SK-MEL-5 (cell line): ENCODE measurements at places on chromosomes 2 and 18. TPM values are rescaled to one million over a fixed set of nuclear protein-coding genes. Genes with fewer than 3 reads are reported as not detected.

DNA sequence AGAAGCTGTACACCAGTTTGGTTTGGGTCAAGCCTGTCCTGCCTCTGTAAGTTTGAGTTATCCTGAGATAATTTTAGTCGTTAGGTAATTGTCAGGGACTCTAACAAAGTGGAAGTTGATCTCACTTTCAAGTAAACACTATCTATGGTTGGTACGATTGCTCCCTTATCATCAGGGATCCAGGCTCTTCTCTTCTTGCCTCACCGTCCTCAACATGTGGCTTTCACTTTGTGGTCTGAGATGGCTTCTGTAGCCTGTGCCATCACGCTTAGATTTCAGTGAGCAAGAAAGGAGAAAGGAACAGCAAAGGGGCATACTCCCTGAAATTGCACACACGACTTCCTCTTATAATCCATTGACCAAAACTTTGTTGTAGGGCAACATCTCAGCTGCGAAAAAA lies 115.6 kb downstream of the CTAGE1 start:
- no peak for DNase-seq

The XDH gene
- 0.05 TPM in 1 of 2 replicates, not detected in the other for total RNA-seq

The ABCG8 gene
- not detected in 2 replicates for total RNA-seq

The AQP12B gene
- not detected in 2 replicates for total RNA-seq

DNA sequence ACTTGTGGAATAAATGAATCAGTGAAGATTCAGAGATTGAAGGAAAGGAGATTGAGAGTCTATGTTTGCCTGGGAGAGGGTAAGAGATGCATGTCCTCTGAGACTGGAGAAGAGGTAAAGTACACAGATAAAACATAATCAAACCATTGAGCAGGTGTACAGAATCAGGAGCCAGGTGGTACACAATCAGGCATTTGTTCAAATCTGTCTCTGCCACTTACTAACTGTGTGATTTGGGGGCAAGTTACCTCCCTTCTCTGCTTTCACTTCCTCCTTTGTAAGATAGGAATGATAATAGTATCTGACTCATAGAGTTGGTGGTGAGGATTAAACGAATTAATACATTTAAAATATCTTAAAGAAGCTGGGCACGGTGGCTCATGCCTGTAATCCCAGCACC lies 94.0 kb downstream of the CDK15 start:
- no peak for DNase-seq

- peak; percentile 42 for DNase-seq
Observed at GRCh38 chr2:170155022-170155722, 22.8 kb upstream of the MYO3B start.

DNA sequence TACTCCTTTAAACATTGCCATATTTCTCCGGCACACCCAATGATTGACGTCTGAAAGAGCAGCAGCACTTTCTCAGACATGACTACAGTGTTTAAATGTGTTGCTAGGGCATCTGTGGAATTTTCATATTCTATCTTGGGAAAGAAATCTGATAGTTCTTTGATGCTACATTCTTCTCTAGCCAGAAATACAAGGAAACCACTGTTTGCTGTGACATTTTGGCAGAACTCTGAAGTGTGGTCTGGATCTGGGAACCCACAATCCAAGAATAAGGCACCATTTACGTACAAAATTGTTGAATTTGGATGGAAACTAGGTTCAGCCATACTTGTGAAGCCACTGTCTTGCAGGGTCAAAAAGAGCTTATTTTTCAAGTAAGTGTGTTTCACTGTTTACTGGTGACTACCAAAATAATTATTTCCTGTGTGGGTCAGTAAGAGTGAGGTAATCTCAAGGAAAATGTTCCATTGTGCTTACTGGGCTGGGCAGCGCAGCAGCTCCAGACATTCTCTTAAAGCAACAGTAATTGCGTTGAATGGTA lies 21.3 kb upstream of the CD28 start:
- peak; percentile 97 for DNase-seq

The PLEK gene
- not detected in 2 replicates for total RNA-seq

The PLEKHH2 gene
- total RNA-seq = 17.6 and 20.9 TPM in 2 replicates

The CNGA3 gene
- not detected in 2 replicates for total RNA-seq

GRCh38 chr2:233185330-233185729 lies 66.1 kb upstream of the ATG16L1 start:
- DNase-seq = no peak

DNA sequence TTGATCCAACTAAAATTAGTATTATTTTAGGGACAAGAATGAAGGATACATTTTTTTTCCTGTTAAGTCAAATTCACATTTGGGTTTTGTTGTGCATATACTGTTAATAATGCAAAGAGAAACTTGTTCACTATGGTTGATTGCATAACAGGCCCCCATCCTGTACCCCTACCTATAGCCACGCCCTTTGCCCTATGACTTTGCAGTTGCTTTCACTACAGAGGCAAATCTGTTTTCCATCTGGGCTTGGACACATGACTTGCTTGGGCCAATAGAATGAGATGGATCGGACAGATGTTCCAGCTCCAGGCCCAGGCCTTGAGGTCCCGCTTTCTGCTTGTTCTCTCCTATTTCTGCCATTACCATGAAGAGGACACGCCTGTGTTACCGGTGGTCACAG lies 278.5 kb upstream of the HNRNPA3 start:
- DNase-seq = no peak

- DNase-seq = no peak
Observed at GRCh38 chr2:80117401-80117800, 187.2 kb downstream of the LRRTM1 start.

The TUBA3E gene
- not detected in 2 replicates for total RNA-seq

The EPHA4 gene
- 42.4 and 59.8 TPM in 2 replicates for total RNA-seq

- no peak for DNase-seq
Observed at GRCh38 chr2:70765507-70765906, 2.5 kb downstream of the ADD2 start.

DNA sequence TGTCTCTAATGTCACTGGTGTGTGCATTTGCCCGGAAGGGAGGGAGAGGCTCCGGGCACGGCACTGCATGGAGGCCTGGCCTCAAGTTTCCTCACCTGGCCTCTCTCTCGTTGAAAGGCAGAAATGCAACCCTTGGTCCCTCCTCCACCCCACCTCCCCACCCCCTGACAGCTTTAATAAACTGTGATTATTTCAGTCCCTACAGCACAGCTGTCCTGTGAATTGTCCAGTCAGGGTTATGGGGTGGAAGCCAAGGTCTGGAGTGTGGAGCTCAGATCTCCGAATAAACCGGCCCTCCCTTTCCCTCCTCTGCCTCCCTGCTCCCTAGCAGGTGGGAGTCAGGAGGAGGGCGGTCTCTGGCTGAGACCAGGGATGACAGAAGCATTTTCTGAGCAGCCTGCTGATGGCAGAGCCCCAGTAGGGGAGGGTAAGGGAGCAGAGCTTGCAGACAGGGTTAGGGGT lies 199.2 kb upstream of the SMAD2 start:
- DNase-seq = no peak

The FBXO48 gene
- 0.83 and 1.2 TPM in 2 replicates for total RNA-seq

GRCh38 chr2:85064927-85065577 lies 68.1 kb upstream of the TCF7L1 start:
- DNase-seq = no peak

- DNase-seq = no peak
Observed at GRCh38 chr2:10179422-10179821, 56.9 kb downstream of the RRM2 start.

The CAPN14 gene
- total RNA-seq = 0.24 and 0.42 TPM in 2 replicates

The HRH4 gene
- not detected in 2 replicates for total RNA-seq

DNA sequence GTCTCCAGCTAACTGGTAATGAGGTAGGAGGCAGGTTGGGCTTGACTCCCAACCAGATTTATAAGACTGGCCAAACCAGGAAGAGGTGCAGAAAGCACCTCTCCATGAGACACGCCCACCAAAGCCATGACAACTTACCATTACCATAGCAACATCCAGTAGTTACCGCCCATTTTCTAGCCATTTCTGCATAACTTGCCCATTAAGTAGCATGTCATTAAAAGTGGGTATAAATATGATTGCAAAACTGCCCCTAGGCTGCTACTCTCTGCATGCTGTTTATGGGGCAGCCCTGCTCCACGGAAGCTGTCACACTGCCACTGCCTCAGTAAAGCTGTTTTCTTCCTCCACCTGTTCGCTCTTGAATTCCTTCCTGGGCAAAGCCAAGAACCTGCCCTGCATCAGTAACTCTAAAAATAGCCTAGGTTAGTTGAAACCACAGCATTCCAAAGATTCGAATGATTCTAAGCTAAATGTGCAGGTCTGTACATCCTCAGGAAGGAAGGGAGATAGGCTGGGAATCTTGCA lies 131.9 kb downstream of the ATL2 start:
- no peak for DNase-seq

DNA sequence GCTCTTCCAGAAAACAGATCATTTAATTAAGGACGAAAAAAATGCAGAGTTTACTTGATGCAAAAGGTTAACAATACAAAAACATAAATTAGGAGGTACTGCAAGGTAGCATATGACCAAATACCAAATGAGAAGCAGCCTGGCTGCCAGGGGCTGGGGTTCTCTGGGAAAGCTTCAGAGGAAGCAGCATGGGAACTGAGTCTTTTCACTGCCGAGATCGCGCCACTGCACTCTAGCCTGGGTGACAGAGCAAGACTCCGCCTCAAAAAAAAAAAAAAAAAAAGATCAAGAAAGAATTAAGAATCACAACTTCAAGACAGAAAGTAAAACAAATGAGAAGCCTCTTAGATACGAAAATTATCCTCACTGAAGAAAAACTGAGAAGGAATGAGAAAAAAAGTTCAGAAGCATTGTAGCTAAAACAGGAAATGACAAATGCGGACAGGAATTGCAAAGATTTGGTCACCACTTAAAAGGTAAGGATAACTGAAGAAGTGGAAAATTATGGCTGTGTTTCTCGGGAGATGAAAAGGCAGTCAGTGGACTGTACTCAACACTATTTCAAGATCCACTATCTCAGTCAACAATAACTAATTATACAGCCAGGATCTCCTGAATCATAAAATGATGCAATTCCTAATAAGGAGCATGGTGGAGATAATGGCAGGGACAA lies 4.3 kb downstream of the SEPTIN10 start:
- DNase-seq = no peak

DNA sequence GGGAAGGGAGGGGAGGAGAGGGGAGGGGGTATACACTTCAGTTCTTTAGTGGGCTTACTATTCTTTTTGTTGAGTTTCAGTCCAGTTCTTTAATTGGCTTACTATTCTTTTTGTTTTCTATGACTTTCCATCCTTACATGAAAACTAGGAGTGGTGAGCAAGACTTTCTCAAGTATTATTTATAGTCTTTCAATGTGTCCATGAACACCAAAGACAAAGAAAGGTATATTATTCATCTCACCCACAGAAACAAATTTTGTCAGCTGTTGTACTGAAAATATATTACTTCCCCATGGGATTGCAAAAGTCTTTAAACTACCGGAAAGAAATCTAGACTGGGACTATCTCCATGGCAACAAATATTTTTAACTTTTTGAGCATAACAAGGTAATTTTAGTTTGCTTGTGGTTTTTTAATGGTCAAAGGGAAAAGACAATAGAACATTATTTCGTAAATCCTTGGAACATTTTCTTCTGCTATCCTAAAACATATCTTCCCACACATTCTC lies 17.6 kb downstream of the ADAM17 start:
- peak; percentile 59 for DNase-seq

DNA sequence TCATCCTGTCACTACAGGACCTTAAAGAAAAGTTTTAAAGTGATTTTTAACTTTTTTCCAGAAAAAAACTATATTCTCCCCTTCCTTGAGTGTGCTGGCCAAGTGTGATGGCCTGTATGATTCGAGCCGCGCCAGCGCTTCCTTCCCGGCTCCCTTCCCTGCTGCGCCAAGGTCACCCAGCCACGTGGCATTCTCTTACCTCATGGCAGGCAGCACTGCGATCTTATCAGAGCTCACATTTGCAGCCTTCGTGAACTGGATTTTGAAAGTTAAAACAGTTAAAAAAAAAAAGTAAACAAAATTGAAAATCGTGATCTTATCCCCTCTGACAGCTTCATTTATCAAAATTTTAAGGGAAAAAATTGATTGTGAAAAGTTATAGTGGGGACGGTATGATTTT lies 279.8 kb downstream of the PTGR3 start:
- no peak for DNase-seq

GRCh38 chr2:124838406-124838805 lies 813.3 kb downstream of the CNTNAP5 start:
- DNase-seq = no peak

GRCh38 chr2:68428746-68429145 lies 38.3 kb downstream of the FBXO48 start:
- no peak for DNase-seq

DNA sequence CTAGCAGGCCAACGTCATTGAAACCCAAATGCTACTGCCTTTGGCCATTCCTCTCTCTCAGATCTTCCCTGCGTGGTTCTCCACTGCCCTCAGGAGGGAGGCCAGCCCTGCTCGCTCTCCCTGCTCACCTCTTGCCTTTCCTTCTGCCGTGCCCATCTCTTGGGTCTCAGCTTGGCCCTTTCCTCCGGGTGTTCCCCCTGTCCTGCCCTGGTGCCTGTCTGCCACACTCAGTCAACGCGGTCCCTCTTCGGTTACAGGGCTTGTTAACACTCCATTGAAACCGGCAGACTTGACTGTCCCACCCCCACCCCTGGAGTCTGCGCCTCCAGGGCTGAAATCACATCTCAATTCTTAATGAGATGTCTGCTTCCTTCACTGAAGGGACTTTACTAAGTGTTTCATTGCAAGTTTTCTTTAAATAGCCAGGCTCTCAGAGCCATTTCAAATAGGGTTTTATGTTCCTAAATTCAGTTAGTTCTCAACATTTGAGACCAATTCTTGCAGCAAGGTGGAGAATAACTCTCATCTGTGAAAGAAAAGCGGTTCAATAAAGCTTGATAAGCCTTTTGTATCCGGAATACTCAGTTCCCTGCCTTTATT lies 237.6 kb downstream of the DYSF start:
- no peak for DNase-seq

The TMEM169 gene
- total RNA-seq = 0.16 and 0.67 TPM in 2 replicates

DNA sequence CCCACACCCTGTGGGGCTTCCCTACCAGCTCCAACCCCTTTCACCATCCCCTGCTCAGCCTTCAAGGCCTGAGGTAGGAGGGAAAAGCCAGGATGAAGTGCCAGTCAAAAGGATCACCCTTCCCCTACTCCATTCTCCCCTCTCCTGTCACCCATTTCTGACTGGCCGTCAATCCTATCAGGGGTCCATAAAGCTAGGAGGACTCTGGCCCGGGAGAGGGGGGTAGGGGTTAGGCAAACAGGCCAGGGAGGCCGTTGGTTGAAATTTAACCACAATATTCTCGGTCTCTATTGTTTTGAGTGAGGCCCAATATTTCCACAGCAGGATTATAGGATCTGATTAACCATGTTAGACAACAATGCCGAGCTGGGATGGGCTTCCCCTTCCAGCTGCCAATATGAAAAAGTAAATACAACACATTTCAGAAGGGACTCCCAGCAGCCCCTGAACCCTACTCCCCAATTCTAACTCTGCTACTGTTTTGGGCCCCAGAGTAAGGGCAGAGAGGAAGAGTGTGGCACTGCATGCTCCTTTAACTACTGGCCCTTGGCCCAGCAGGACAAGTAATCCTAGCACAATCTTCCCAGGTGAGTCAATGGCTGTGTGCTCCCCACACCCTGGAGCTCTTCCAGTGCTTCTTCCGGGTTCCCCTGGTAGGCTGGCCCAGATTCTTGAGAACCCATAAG lies 10.6 kb upstream of the IHH start:
- DNase-seq = no peak
